ENCODE measurements at places on chromosomes 6 and 20. TPM values are rescaled to one million over a fixed set of nuclear protein-coding genes. Genes with fewer than 3 reads are reported as not detected.

The BMP5 gene
- total RNA-seq, result not detected

DNA sequence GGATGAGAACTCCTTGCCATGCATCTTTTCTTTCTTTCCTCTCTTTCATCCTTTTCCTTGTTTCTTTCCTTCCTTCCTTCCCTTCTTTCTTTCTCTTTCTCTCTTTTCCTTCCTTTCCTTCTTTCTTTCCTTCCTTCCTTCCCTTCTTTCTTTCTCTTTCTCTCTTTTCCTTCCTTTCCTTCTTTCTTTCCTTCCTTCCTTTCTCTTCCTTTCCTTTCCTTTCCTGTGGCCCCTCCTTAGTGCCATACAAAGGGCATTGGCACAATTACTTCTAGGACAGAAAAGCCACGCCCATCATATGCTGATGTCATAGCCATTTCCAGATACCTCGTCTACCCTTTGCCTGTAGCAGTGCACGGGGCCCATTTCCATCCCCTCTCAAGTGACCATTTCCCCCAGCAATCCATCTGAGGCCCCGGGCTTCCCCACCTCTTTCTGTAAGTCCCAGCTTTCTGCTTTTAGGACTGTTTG, 2.2 kb upstream of the CENPB start:
- H3K36me3 ChIP-seq, result peaks cover 7% of the 10 kb centered on the region
- no peak overlapping the region for H3K4me3 ChIP-seq
- no peak for DNase-seq
- peaks cover 36% of the 10 kb centered on the region for H3K4me1 ChIP-seq
- H3K27ac ChIP-seq, result no peak overlapping the region
- H3K27me3 ChIP-seq, result no peaks in the 10 kb centered on the region

GRCh38 chr6:18488004-18488403, 100.9 kb downstream of the RNF144B start:
- no peaks in the 10 kb centered on the region for H3K36me3 ChIP-seq
- H3K27me3 ChIP-seq, result peaks cover 23% of the 10 kb centered on the region
- no peak overlapping the region for H3K27ac ChIP-seq
- no peak for DNase-seq

GRCh38 chr6:46306431-46306830, 135.7 kb upstream of the ENPP5 start:
- no peaks in the 10 kb centered on the region for H3K36me3 ChIP-seq
- no peak for DNase-seq
- H3K27me3 ChIP-seq, result peaks cover 14% of the 10 kb centered on the region
- no peak overlapping the region for H3K4me3 ChIP-seq
- peaks cover 2% of the 10 kb centered on the region for H3K4me1 ChIP-seq

GRCh38 chr6:14934844-14935243, 311.0 kb upstream of the JARID2 start:
- H3K4me3 ChIP-seq, result no peak overlapping the region
- H3K27ac ChIP-seq, result no peak overlapping the region
- no peaks in the 10 kb centered on the region for H3K27me3 ChIP-seq
- peaks cover 11% of the 10 kb centered on the region for H3K4me1 ChIP-seq
- H3K36me3 ChIP-seq, result no peaks in the 10 kb centered on the region
- DNase-seq, result no peak

GRCh38 chr6:132785936-132786335, 12.5 kb downstream of the SLC18B1 start:
- H3K4me3 ChIP-seq, result no peak overlapping the region
- H3K36me3 ChIP-seq, result peaks cover 17% of the 10 kb centered on the region
- H3K27ac ChIP-seq, result no peak overlapping the region
- DNase-seq, result no peak
- H3K27me3 ChIP-seq, result no peaks in the 10 kb centered on the region

DNA sequence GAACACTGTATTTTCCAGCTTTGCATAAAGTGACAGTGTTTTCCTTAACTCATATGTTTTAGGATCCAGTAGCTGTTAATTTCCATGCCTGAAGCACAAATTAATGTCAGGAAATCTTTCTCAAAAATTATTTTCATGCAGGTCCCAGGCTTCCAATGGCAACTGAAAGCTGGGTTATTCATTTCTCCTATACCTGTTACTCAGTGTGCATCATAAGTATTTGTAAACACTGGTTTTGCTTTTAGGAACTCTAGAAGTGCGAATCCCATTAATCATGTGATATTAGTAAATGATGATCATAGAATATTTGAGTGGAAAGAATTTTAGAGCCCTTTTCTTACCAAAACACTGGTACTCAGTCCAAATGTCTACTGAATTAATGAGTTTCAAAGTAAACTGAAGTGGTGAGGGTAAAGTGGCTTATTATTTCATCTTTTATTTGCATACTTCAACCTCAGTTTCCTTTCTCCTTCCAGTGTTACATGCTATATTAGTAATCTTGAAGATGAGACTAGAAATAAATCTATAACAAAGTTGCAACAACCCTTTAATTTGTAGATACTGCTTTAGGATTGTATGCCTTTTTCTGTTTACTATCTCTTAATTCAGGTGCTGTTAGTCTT, 124.0 kb downstream of the ZFAND3 start:
- no peak overlapping the region for H3K27ac ChIP-seq
- H3K27me3 ChIP-seq, result no peaks in the 10 kb centered on the region
- DNase-seq, result no peak

The CST4 gene
- not detected for total RNA-seq

GRCh38 chr6:144408161-144408560, 123.0 kb downstream of the UTRN start:
- peaks cover 16% of the 10 kb centered on the region for H3K4me1 ChIP-seq
- peaks cover 54% of the 10 kb centered on the region for H3K36me3 ChIP-seq
- no peak for DNase-seq
- H3K4me3 ChIP-seq, result no peak overlapping the region

DNA sequence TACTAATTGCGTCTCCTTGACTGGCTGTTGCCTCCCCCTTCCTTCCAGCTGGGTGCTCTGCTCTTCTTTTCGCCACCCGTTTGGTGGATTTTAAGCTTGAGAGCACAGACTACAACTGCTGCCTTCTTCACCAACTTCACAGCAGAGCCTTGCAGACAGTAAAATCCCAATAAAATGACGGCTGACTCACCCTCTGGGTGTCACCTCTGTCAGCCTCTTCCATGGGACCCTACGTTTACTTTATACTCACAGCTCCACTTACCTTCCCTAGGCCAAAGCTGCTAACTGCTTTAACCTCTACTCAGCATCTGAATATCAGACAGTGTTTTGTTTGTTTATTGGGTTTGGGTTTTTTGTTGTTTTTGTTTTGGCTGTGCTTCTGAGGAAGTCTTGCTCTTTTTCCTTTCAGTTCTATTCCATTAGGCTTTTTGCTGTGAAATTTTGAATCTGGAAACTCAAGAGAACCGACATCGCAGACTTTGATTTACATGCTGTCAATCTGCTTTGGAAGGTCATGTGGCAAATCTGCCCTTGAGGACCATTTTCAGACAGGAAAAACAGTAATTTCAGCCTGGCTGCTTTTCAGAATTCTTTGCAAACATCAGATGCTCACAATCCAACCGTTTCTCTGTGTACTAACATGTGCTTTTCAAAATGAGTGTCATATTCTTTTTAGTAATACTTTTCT, 2.4 kb downstream of the AGPAT4 start:
- H3K36me3 ChIP-seq, result peaks cover 13% of the 10 kb centered on the region
- no peak overlapping the region for H3K4me3 ChIP-seq
- peaks cover 7% of the 10 kb centered on the region for H3K27me3 ChIP-seq
- H3K27ac ChIP-seq, result no peak overlapping the region
- peaks cover 33% of the 10 kb centered on the region for H3K4me1 ChIP-seq

GRCh38 chr6:124123617-124124209, 320.0 kb downstream of the NKAIN2 start:
- DNase-seq, result no peak
- no peak overlapping the region for H3K27ac ChIP-seq
- H3K4me3 ChIP-seq, result no peak overlapping the region
- H3K27me3 ChIP-seq, result no peaks in the 10 kb centered on the region
- H3K36me3 ChIP-seq, result no peaks in the 10 kb centered on the region

The NKX2-4 gene
- total RNA-seq, result not detected

DNA sequence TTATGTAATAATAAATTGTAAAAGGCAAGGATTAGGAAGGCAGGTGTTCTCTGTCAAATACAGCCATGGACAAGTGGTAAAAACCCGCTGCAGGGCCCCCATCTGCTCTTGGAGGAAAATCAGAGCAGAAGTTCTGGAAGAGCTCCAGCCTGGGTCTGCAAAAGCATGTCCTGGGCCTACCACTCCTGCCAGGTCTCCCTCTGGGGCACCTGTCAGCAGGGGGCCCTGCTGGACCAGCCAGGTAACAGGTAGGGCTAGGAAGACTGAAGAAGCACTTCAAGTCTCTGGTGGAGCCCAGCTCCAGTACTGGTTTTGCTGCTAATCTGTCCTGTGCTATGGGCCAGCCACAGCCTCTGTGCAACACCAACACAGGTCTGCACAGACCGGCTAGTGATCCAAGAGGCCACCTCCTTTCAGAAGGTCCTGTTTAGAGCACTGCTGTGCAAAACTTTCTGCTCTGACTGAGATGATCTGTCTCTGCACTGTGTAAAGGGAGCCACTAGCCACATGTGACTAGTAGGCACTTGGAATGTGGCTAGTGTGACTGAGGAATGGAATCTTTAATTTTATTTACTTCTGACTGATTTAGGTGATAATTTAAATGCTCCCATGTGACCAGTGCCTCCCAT, 30.2 kb downstream of the RRBP1 start:
- H3K36me3 ChIP-seq, result peaks cover 28% of the 10 kb centered on the region
- DNase-seq, result no peak
- H3K27me3 ChIP-seq, result no peaks in the 10 kb centered on the region
- H3K4me1 ChIP-seq, result peaks cover 16% of the 10 kb centered on the region
- H3K27ac ChIP-seq, result no peak overlapping the region

GRCh38 chr6:15682965-15683822, 20.4 kb upstream of the DTNBP1 start:
- H3K27ac ChIP-seq, result no peak overlapping the region
- no peak for DNase-seq
- no peaks in the 10 kb centered on the region for H3K4me1 ChIP-seq
- H3K27me3 ChIP-seq, result peaks cover 18% of the 10 kb centered on the region

All from activated CD4-positive, alpha-beta memory T cell treated with anti-CD3 and anti-CD28 coated beads, Interleukin-2, amount 10 ng/mL, durations not matched to agents 7 days and 5 days (primary cell).